Neural crest cell (in vitro differentiated cells): ENCODE measurements at places on chromosomes 6 and 20.

DNA sequence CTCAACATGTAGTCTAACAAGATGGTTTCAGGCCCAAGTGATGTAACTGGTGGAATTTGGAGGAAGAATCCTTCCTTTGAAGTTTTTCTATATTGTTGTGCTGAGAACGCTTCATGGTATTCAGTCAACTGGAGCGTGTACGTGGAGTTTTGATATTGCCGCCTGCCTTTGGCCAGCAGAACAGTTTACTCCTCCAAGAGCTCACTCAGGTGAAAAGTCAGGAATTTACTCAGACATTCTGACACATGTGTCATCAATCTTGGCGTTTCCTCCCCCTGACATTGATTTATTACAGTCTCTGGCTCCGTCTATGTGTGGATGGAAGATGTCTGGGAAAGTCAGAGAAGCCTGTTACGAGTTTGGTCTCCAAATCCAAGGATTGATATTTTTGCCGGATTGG is 19.0 kb upstream of the TGM2 start:
- no peak overlapping the region for H3K27ac ChIP-seq
- H3K27me3 ChIP-seq, result no peaks in the 10 kb centered on the region
- no peaks in the 10 kb centered on the region for H3K36me3 ChIP-seq
- no peak overlapping the region for H3K4me3 ChIP-seq
- no peak for DNase-seq

- no peak overlapping the region for H3K27ac ChIP-seq
- H3K4me1 ChIP-seq, result peaks cover 20% of the 10 kb centered on the region
- H3K36me3 ChIP-seq, result peaks cover 19% of the 10 kb centered on the region
- DNase-seq, result no peak
- H3K4me3 ChIP-seq, result no peak overlapping the region
These were observed 18.2 kb downstream of the FBXL4 start for GRCh38 chr6:98929498-98930060.

DNA sequence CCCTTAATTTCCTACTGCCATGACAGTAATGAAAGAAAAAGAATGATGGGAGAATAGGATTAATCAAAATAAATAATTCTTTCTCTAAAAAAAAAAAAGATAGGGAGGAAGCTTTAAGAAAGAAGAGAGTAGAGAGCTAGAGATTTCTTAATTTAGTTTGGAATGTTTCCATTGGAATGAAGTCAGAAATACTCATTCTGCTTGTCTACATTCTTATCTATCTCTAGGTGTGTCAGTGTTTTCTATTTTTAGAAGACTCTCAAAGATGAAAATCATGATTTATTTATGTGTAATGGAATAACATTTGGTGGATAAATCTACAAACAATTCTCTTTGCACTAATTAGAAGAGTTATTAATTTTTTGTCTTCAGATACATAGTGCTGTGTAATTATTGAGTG is 38.0 kb upstream of the HIVEP1 start:
- no peak overlapping the region for H3K4me3 ChIP-seq
- no peaks in the 10 kb centered on the region for H3K27me3 ChIP-seq
- H3K36me3 ChIP-seq, result no peaks in the 10 kb centered on the region
- H3K27ac ChIP-seq, result no peak overlapping the region
- DNase-seq, result no peak
- no peaks in the 10 kb centered on the region for H3K4me1 ChIP-seq

- DNase-seq, result no peak
- no peaks in the 10 kb centered on the region for H3K36me3 ChIP-seq
- no peak overlapping the region for H3K27ac ChIP-seq
- no peaks in the 10 kb centered on the region for H3K4me1 ChIP-seq
- H3K27me3 ChIP-seq, result peaks cover 63% of the 10 kb centered on the region
These were observed 10.5 kb upstream of the ZNF334 start for GRCh38 chr20:46523696-46524328.

- H3K4me3 ChIP-seq, result no peak overlapping the region
- H3K36me3 ChIP-seq, result no peaks in the 10 kb centered on the region
- DNase-seq, result no peak
- no peak overlapping the region for H3K27ac ChIP-seq
These were observed 288.0 kb downstream of the ADGB start for GRCh38 chr6:146886587-146887446.

DNA sequence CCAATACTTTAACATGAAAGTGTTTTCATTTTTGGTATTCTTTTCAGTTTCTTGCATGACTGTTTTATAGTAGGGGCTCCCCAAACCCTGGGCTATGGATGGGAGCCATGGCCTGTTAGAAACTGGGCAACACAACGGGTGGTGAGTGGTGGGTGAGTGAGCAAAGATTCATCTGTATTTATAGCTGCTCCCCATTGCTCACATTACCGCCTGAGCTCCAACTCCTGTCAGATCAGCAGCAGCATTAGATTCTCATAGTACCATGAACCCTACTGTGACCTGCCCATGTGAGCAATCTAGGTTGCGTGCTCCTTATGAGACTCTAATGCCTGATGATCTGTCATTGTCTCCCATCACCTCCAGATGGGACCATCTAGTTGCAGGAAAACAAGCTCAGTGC is 42.3 kb upstream of the HMGCLL1 start:
- H3K4me1 ChIP-seq, result no peaks in the 10 kb centered on the region
- no peaks in the 10 kb centered on the region for H3K36me3 ChIP-seq
- DNase-seq, result no peak
- H3K27me3 ChIP-seq, result no peaks in the 10 kb centered on the region

- H3K4me3 ChIP-seq, result no peak overlapping the region
- no peaks in the 10 kb centered on the region for H3K4me1 ChIP-seq
- no peaks in the 10 kb centered on the region for H3K36me3 ChIP-seq
- no peak for DNase-seq
- H3K27me3 ChIP-seq, result no peaks in the 10 kb centered on the region
These were observed 60.1 kb upstream of the BMP2 start for GRCh38 chr20:6707321-6707831.

- no peak overlapping the region for H3K4me3 ChIP-seq
- H3K27ac ChIP-seq, result no peak overlapping the region
- H3K36me3 ChIP-seq, result peaks cover 23% of the 10 kb centered on the region
- H3K4me1 ChIP-seq, result no peaks in the 10 kb centered on the region
- no peaks in the 10 kb centered on the region for H3K27me3 ChIP-seq
- no peak for DNase-seq
These were observed 25.7 kb upstream of the TCFL5 start for GRCh38 chr20:62887152-62887859.

- H3K27ac ChIP-seq, result no peak overlapping the region
- H3K27me3 ChIP-seq, result no peaks in the 10 kb centered on the region
- no peaks in the 10 kb centered on the region for H3K4me1 ChIP-seq
- no peak for DNase-seq
These were observed 18.4 kb downstream of the TENT5A start for GRCh38 chr6:81734081-81734480.

GRCh38 chr6:34437644-34437970 is 11.7 kb upstream of the RPS10 start:
- H3K27ac ChIP-seq, result no peak overlapping the region
- no peak overlapping the region for H3K4me3 ChIP-seq
- peaks cover 6% of the 10 kb centered on the region for H3K36me3 ChIP-seq

DNA sequence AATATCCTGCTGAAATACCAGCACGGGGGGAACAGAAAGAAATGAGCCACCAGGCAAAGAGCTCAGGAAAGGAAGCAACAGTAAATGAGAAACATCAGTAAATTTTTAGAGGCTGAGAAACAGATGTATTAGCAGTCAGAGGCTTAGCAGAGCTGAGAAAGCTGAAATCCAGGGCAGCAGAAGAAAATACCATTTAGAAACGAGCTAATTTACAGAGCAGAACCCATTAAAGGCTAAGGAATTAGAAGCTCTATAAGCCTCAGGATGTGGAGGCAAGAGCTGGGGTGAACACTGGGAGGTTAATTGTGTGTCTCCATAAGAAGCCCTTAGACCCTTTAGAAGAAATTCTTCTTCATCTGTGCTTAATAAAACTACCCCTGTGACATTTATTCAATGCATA is 178.6 kb upstream of the RGS17 start:
- peaks cover 5% of the 10 kb centered on the region for H3K27me3 ChIP-seq
- no peaks in the 10 kb centered on the region for H3K36me3 ChIP-seq
- DNase-seq, result no peak
- no peak overlapping the region for H3K27ac ChIP-seq
- H3K4me1 ChIP-seq, result no peaks in the 10 kb centered on the region

DNA sequence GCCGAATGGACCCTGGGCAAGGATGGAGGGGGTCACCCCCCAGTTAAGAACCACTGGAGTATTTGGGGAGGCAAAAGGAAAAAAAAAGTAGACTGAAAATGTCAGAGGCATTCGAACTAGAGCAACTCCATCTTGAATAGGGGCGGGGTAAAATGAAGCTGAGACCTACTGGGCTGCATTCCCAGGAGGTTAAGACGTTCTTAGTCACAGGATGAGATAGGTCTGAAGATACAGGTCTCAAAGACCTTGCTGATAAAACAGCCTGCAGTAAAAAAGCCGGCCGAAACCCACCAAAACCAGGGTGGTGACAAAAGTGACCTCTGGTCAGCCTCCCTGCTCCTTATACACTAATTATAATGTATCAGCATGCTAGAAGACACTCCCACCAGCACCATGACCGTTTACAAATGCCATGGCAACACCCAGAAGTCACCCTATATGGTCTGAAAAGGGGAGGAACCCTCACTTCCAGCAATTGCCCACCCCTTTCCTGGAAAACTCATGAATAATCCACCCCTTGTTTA is 70.4 kb upstream of the KCNG1 start:
- DNase-seq, result no peak
- H3K36me3 ChIP-seq, result no peaks in the 10 kb centered on the region
- no peak overlapping the region for H3K27ac ChIP-seq
- H3K4me3 ChIP-seq, result no peak overlapping the region

DNA sequence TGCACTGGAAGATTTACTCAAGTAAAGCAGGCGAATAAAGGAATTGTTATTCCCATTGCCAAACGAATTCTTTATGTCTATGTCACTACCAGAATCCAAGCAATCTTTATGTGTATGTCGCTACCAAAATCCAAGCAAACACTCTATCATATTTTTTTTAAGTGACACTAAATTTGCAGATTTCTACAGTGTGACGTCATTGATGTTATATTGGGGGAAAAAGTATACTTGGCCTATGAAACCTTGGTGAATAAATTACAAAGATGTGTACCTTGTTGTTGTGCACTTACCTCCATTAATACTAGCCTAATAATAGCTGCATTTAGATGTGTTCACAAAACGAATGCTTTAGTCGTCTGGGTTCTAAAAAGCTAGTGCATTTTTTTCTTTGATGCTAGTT is 957 bp downstream of the TTK start:
- H3K27ac ChIP-seq, result peak overlapping the region; percentile 98
- DNase-seq, result no peak
- H3K4me3 ChIP-seq, result peak overlapping the region; percentile 96
- H3K27me3 ChIP-seq, result peaks cover 5% of the 10 kb centered on the region

DNA sequence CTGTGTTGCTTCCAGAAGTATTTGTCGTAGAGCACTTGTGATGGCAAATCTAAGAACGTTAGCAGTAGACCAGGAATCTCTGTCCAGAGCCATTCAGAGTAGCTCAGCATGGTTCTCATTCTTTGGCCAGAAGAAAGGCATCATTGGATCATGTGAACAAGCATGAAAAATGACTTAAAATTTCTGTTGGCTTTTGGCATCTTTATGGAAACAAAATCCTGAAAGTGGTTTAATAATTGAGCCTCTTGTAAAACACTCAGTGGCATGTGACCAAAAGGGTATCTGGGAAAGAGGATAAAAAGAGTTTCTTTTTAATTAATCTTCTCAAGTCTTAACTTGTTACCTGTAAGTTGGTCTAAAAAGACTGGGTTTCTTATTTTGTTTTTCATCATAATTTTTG is 55.2 kb downstream of the PTPN1 start:
- H3K36me3 ChIP-seq, result peaks cover 10% of the 10 kb centered on the region
- no peak overlapping the region for H3K4me3 ChIP-seq
- H3K27ac ChIP-seq, result no peak overlapping the region
- no peaks in the 10 kb centered on the region for H3K27me3 ChIP-seq
- peaks cover 13% of the 10 kb centered on the region for H3K4me1 ChIP-seq

- DNase-seq, result no peak
- no peak overlapping the region for H3K4me3 ChIP-seq
- peaks cover 18% of the 10 kb centered on the region for H3K4me1 ChIP-seq
These were observed 3.6 kb upstream of the HS3ST5 start for GRCh38 chr6:114346451-114346850.

GRCh38 chr20:26214991-26215390 is 518.3 kb upstream of the ZNF337 start:
- DNase-seq, result no peak
- H3K36me3 ChIP-seq, result no peaks in the 10 kb centered on the region
- no peak overlapping the region for H3K27ac ChIP-seq
- H3K27me3 ChIP-seq, result peaks cover 66% of the 10 kb centered on the region
- H3K4me1 ChIP-seq, result peaks cover under 1% of the 10 kb centered on the region

DNA sequence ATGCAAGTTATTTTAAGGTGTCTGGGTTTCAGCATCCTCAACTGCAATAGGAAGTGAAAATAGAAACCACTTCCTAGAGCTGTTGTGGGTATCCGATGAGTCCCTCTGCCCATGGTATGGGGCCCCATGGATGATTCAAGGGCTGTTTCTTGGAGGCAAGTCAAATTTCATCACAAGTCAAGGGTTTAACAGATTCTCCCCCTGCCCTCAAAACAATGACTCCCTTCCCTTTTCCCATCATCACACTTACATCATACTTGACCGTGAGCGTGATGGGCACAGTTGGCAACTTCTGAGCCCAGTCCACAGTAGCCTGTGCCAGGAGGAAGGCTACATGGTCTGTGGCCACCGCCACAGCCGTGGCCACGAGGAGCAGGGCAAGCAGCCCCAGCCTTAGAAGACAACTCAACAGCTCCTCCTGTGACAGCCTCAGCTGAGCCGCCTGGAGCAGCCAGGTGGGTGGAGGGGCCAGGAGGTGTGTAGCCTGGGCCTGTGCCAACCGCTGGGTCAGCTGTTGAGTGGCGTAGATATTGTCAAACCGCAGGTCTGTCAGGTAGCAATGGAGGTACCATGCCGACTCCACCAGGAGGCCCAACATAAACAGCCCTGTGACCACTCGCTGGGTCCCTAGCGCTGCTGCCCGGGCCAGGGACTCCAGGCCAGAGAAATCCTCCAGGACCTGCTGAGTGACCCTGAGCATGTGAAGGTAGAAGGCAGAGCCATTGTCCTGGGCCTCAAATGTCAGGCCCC is 5.2 kb downstream of the OCSTAMP start:
- no peaks in the 10 kb centered on the region for H3K4me1 ChIP-seq
- no peaks in the 10 kb centered on the region for H3K27me3 ChIP-seq
- no peak overlapping the region for H3K27ac ChIP-seq
- DNase-seq, result no peak
- H3K36me3 ChIP-seq, result no peaks in the 10 kb centered on the region

DNA sequence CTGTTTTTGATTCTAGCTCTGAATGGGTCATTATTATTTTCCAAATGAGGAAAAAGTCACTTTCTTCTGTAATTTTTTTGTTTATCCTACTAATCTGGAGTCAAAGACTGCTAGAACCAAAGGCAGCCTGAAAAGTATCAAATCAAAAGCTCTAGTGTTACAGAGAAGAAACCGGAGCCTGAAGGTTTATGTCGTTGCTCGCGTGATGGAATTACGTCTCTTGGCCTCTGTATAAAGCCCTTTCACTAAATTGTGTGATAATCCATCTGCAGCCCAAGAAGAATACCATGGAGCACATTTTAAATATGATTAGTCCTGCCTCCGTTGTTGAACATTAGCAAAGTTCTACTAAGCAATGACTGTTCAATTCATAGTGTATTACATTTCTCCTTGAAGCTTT is 738.6 kb downstream of the C6orf118 start:
- no peaks in the 10 kb centered on the region for H3K27me3 ChIP-seq
- H3K4me1 ChIP-seq, result peaks cover 34% of the 10 kb centered on the region
- H3K36me3 ChIP-seq, result peaks cover 25% of the 10 kb centered on the region
- no peak overlapping the region for H3K4me3 ChIP-seq

GRCh38 chr20:2084703-2085102 is 16.9 kb upstream of the STK35 start:
- no peak overlapping the region for H3K27ac ChIP-seq
- DNase-seq, result no peak
- H3K27me3 ChIP-seq, result peaks cover 38% of the 10 kb centered on the region
- H3K4me3 ChIP-seq, result no peak overlapping the region
- H3K4me1 ChIP-seq, result peaks cover 12% of the 10 kb centered on the region
